Daoy (cell line): ENCODE measurements at places on chromosomes 5 and 9.
A peak's percentile ranks its signal among the peaks of the same experiment; 100 is the strongest.

GRCh38 chr9:90296539-90296938 lies 346.1 kb downstream of the DIRAS2 start:
- no peak for DNase-seq

- no peak for DNase-seq
Measured at GRCh38 chr5:161378701-161379100, 167.8 kb downstream of the GABRB2 start.

DNA sequence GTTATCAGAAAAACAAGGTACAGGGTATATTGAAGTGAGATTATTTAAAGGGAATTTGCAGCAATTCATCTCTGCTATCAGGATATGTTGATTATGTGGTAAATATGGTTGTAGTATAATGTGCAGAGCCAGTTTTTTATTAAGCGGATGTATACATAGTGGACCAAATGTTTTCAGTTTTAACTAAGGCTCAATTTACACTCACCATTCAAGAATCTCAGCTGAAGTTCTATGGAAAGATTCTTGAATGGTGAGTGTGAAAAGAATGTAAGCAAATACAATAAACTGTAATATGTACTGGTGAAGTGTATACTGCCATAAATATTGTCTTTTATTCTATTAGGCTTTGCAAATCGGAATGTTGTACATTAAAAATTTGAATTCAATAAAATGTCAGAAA lies 895.9 kb upstream of the CDH10 start:
- peak; percentile 17 for DNase-seq

- no peak for DNase-seq
Measured at GRCh38 chr5:168104811-168105481, 186.5 kb upstream of the WWC1 start.

GRCh38 chr5:16934123-16934522 lies 2.0 kb downstream of the MYO10 start:
- peak; percentile 83 for DNase-seq

GRCh38 chr9:35639631-35640030 lies 11.1 kb downstream of the SIT1 start:
- DNase-seq: no peak

DNA sequence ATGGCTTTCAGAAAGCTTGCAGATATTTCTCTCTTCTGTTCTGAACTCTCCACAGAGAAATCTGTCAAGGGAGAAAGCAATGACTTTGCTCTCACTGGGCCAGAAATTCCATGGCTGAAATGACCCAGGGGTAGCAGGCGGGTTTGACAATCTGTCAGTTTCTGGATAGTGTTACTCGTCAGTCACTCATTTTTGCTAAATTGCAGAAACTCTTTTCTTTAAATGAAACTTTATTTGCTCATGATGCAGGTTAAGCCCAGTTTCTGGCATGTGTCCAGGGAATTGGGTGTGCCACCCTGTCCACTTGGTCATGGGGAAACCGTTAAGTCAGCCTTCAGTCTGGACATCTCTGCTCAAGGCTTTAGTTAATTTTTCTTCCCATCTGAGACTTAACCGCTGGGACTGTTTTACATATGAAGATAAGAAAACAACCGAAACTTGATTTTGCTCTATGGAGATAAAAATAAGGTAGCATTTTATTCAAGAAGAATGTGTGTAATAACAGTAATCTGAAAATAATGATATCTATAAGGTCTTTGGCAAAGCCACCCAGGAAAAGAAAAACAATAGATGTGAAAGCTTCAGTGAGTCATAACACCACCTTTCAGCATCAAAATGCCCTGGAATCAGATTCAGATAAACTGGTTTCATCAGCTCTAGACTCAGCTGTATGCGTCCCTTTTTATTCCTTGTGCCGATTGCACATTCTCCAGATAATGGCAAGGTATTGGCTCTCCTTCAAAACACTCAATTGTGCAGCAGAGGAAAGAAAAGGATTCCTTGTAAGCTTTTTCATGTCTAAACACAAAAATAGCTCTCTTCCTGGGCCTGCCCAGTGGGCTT lies 308.3 kb downstream of the ZSWIM6 start:
- DNase-seq: no peak

GRCh38 chr9:2377117-2377516 lies 244.5 kb upstream of the VLDLR start:
- no peak for DNase-seq

GRCh38 chr5:39441838-39442237 lies 17.1 kb upstream of the DAB2 start:
- no peak for DNase-seq

DNA sequence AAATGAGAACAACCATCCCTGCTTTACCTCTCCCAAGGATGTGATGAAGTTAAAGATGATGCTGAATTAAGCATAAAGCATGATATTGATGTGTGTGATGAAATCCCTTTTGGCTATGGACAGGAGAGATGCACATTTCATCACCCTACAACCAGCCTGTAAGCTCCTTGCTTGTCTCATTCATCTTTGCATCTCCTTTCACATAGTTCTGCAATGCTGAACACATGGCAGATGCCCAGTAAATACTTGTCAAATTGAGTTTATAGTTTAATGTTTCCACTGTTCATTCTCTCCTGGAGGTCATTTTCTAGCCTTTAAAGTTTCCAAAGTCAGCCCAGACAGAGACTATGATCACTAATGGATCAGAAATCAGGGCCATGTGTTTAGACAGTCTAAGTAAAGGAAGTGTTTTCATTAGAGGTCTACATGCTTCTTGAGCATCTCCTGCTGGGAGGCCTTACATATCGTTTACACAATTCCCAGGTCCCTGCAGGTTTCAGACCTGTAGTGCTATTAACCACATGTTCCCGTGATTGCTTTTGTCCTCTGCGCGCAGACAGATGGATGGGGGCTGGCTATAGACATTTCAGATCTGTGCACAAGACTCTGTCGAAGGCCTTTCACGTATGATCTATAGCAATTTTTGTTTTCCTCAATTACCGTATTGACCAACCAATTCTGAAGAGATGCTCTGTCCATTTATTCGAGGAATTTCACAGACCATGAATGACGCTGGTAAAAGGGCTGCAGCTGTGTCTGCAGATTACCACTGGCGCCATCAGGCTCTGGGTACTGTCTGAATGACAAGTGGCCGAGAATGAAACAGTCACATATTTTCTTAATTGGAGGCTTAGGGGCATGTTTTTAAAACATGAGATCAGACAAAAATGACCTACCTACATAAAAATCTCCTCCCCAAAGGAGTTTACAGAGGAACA lies 49.0 kb upstream of the CKMT2 start:
- DNase-seq: no peak

GRCh38 chr9:129609486-129610212 lies 11.3 kb downstream of the C9orf50 start:
- no peak for DNase-seq

- no peak for DNase-seq
Measured at GRCh38 chr5:10009802-10010201, 239.9 kb downstream of the ATPSCKMT start.

DNA sequence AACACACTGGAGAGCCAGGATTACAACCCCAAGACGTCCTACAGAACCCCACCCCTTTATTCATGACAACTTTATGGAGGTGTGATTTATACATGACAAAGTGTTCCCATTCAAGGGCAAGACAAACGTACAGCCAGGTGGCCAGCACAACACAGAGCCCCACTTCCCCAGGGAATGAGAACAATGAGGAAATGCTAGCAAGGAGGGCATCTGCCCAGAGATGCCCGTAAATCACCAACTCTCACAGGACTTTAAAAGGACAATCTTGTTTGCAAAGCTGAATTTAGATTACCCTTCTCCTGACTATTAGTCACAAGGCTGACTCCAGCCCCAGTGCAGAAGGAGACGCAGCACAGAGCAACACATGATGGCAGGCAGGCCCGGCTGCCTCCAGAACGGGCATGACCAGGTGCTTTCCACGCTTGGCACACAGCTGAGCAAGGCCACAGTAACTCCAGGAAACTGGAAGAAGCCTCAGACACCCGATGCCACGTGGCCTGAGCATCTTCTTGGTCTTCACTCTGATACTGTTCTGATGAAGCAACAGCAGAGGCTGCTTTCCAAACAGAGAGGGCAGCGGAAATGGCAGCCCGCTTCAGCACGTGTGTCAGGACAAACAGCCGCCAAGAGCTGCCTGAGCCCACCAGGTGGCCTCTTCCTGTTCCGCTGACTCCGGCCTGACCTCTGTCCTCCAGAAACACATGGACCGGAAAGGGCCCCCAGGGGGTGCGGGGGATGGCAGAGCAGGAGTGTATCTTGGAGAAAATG lies 51.4 kb downstream of the ROR2 start:
- DNase-seq: peak; percentile 77

DNA sequence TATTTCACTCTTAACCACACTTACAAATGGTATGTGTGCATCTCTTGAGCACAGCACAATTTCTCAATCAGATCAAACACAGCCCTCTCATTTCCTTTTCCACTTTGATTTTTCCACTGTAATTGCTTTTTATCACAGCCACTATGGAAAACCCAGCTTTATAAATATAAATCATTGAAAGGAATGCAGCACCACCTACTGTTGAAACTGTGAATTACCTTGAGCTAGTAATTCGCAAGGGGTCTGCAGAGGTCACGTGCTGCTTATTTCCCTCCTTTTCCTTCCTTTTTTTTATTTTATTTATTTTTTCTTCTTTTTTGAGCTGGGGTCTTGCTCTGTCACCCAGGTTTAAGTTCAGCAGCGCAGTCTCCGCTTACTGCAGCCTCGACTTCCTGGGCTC lies 76.9 kb downstream of the CDH6 start:
- no peak for DNase-seq

GRCh38 chr5:33984671-33985124 lies at the start of gene SLC45A2:
SLC45A2 (minus strand) TSS chr5:33984693; CDS start chr5:33984583, 110 bp downstream.
- no peak for DNase-seq
